ENCODE measurements at places on chromosomes 11 and 22.

DNA sequence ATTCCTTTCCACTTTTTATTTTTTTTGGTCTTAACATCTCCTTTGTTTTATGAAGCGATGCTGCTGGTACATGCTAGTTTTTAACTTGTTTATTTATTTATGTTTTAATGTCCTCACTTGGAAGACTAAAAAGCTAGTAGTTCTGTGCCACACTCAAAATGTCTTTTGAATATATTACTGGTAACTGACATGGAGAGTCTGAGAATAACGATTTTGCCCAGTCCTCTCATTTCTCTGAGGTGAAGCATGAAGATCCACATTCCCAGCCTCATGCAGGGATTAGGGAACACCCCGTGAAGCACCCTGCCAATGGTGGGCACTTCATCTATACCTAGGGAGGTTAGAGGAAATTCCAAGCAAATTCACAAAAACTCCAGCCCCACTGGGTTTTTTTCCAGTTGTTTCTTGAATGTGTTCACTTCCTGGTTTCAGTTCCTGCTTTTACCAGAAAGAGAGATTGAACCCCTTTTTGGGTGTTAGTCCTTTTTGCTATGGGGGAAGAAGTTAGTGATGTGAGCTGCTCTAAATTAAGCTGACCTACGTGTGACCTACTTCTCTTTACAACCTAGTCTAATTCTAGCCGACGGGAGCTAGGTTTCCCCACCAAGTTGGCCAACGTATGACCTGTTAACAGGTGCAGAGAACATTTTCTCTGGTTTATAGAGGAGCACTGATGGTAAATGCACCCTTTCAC is 106.1 kb downstream of the SLC1A2 start:
- DNase-seq, result no peak

- no peak for DNase-seq
Measured at GRCh38 chr11:65430406-65431217, 8.0 kb downstream of the NEAT1 start.

DNA sequence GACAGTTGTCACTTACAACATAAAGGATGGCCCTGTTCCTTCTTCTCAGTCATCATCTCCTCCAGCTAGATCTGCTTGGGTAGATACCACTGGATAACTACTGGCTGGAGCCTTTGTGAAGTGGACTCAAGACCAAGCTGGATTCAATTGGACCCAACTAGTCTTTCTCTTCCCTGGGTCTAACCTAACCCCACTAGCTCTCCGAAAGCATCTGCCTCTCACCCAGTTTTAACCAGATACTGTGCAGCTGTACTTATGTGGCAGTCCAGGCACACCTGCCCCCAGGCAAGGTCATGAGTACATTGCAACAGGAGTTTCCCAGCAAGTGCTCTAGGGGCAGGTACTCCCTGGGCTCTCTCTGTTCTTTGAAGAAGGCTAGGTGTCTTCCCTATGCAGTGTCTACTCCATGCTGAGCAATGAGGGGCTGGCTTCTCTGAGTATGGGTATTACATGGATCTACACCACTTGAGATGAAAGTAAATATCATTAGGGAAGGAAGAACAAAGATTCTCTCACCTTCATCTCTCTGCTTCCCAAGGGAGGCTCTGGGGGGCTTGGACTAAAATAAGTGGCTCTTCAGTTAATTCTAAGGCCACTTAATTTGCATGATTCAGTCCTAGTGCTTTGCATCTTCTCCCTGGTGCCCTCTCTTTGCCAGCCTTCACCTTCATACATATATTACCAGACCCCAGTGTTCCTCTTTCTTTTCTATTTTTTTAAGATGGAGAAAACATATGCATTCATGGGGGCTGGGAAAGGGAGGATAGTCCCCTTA is 236.1 kb downstream of the NXPE2 start:
- DNase-seq, result no peak

- DNase-seq, result no peak
Measured at GRCh38 chr11:69351460-69351859, 57.5 kb downstream of the MYEOV start.
